A549 treated with AZD2906 at 1 μM for 4 hours (cell line): ENCODE measurements at places on chromosomes 7 and 10. TPM values are rescaled to one million over a fixed set of nuclear protein-coding genes. Genes with fewer than 3 reads are reported as not detected.

ASL gene
- 19.5 to 25.2 TPM (median 22.8 TPM) in 5 replicates for total RNA-seq

GDF10 gene
- 0.03 to 0.08 TPM (median 0.05 TPM) in 5 replicates for total RNA-seq

GPR15LG gene
- not detected in 5 replicates for total RNA-seq

TUBAL3 gene
- 0.23 to 0.31 TPM (median 0.31 TPM) in 5 replicates for total RNA-seq

SPDYE6 gene
- not detected in 5 replicates for total RNA-seq

ZNF853 gene
- 1.9 to 2.8 TPM (median 2.5 TPM) in 5 replicates for total RNA-seq

CNPY4 gene
- total RNA-seq: 9.2 to 10.9 TPM (median 10.2 TPM) in 5 replicates

PHKG1 gene
- total RNA-seq: 0.31 to 0.66 TPM (median 0.54 TPM) in 5 replicates

AGAP3 gene
- 46.2 to 59.5 TPM (median 59.1 TPM) in 5 replicates for total RNA-seq

SLC13A1 gene
- total RNA-seq: not detected in 5 replicates

ATXN7L1 gene
- 5.5 to 6.4 TPM (median 5.8 TPM) in 5 replicates for total RNA-seq

C7orf57 gene
- 0.29 to 0.35 TPM (median 0.33 TPM) in 5 replicates for total RNA-seq

SEMA3C gene
- 46.8 to 78.3 TPM (median 66.1 TPM) in 5 replicates for total RNA-seq

PILRA gene
- 2.6 to 5.1 TPM (median 4.1 TPM) in 5 replicates for total RNA-seq

CALD1 gene
- total RNA-seq: 147 to 258 TPM (median 211 TPM) in 5 replicates

MYH16 gene
- total RNA-seq: 0.27 to 0.41 TPM (median 0.34 TPM) in 5 replicates

LRRC18 gene
- not detected in 5 replicates for total RNA-seq

SLC18A2 gene
- 0.02 to 0.05 TPM (median 0.02 TPM) in 4 of 5 replicates, not detected in the other for total RNA-seq

SLC26A4 gene
- total RNA-seq: 0.03 to 0.14 TPM (median 0.07 TPM) in 5 replicates

MSMB gene
- total RNA-seq: not detected in 5 replicates

CYP26C1 gene
- total RNA-seq: not detected in 5 replicates

CALCR gene
- 0.06 TPM in 1 of 5 replicates, not detected in the others for total RNA-seq

NAPEPLD gene
- total RNA-seq: 3.0 to 4.0 TPM (median 3.3 TPM) in 5 replicates

HOXA7 gene
- total RNA-seq: 5.0 to 5.3 TPM (median 5.2 TPM) in 5 replicates

PRR15 gene
- 4.6 to 7.2 TPM (median 5.2 TPM) in 5 replicates for total RNA-seq

ZNF37A gene
- total RNA-seq: 4.2 to 6.1 TPM (median 4.9 TPM) in 5 replicates

SPDYE11 gene
- total RNA-seq: not detected in 5 replicates

SUN3 gene
- not detected in 5 replicates for total RNA-seq

HOXA3 gene
- 3.7 to 5.6 TPM (median 4.7 TPM) in 5 replicates for total RNA-seq

UCMA gene
- not detected in 5 replicates for total RNA-seq

PNLIP gene
- 0.13 to 0.28 TPM (median 0.14 TPM) in 4 of 5 replicates, not detected in the other for total RNA-seq

GFRA1 gene
- total RNA-seq: 8.8 to 10.2 TPM (median 9.7 TPM) in 5 replicates

CYTH3 gene
- 29.4 to 33.5 TPM (median 32.0 TPM) in 5 replicates for total RNA-seq

SPDYE9 gene
- not detected in 5 replicates for total RNA-seq

NUTM2D gene
- 1.2 to 1.7 TPM (median 1.4 TPM) in 5 replicates for total RNA-seq

SEMA4G gene
- 6.5 to 8.0 TPM (median 7.4 TPM) in 5 replicates for total RNA-seq

GRM3 gene
- total RNA-seq: not detected in 5 replicates

SLC26A5 gene
- not detected in 5 replicates for total RNA-seq

C10orf143 gene
- total RNA-seq: 0.45 to 0.86 TPM (median 0.59 TPM) in 5 replicates

SMKR1 gene
- total RNA-seq: 7.4 to 8.4 TPM (median 7.8 TPM) in 5 replicates

ZNF467 gene
- 0.92 to 1.6 TPM (median 1.2 TPM) in 5 replicates for total RNA-seq

PKD2L1 gene
- total RNA-seq: 0.06 to 0.33 TPM (median 0.16 TPM) in 4 of 5 replicates, not detected in the other

EPHB4 gene
- total RNA-seq: 38.4 to 43.1 TPM (median 40.6 TPM) in 5 replicates

WDFY4 gene
- total RNA-seq: 0.03 to 0.11 TPM (median 0.06 TPM) in 4 of 5 replicates, not detected in the other
